ENCODE measurements at places on chromosomes 4 and X.

DNA sequence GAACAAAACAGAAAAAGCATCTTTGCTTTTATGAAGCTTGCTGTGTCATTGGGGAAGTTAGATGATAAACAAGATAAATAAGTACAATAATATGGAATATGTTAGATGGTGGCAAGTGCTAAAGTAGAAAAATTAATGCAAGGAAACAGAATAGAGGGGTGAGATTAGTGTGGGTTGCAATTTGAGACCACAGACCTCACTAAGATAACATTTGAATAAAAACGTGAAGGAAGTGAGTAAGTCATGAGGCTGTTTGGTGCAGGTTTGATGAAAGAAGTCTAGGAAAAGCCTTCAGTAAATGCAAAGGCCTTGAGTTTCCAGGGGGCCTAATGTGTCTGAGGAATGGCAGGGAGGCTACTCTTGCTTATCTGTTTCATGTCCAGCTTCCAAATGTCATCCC, 102.5 kb downstream of the CFAP299 start:
- peak; percentile 5 for DNase-seq

GRCh38 chr4:90544532-90545045, 417.4 kb downstream of the CCSER1 start:
- no peak for DNase-seq

DNA sequence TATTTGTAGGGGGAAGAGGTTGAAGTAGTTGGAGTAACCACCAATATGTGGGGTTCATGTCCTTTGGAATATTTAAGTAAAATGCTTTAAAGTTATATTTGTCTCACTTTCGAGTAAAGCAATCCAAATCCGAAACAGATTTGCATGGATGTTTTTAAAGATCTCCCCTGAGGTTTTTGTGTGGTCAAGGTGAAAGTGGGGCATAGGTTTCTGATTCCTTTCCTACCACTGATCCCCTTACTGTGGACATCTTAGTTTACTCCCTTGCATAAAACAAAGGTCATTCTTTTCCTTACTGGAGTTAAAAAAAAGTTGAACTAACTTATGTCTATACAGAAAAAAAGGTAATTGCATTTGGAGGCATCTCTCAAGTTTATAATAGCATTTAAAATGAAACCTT, 71.9 kb upstream of the PHOX2B start:
- no peak for DNase-seq

DNA sequence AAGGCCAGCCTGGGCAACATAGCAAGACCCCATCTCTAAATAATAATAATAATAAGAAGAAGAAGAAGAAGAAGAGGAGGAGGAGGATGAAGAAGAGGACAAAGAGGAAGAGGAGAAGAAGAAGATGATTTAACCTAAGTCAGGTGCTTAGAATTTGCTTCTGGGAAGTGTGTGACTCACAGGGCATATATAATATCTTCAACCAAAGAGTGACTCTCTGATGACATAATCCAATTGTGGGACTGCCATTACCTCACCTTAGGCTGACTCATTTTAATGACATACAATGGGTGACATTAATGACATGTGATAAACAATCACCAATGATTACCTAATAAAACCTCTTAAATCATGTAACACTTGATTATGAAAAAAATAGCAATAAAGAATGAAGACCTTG, 32.7 kb upstream of the MBTPS2 start:
- peak; percentile 1 for DNase-seq

DNA sequence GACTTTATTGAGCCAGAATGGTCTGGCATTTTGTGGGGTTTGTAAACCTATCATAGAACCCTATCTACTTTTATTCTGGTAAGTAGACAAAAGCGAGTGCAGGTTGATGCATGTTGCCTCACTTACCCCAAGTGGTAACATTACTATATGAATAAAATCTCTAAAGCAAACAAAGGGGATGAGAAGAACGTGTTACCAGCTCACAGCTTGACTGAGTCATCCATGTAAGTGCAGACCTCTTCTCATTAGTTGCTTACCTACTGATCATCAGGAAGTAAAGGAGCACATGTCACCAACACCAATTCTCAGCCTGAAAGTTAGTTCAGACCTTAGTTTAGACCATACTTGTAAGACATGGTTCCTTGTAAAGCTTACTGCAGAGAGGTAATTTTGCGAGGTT, 1328.3 kb downstream of the C4orf33 start:
- DNase-seq = no peak

DNA sequence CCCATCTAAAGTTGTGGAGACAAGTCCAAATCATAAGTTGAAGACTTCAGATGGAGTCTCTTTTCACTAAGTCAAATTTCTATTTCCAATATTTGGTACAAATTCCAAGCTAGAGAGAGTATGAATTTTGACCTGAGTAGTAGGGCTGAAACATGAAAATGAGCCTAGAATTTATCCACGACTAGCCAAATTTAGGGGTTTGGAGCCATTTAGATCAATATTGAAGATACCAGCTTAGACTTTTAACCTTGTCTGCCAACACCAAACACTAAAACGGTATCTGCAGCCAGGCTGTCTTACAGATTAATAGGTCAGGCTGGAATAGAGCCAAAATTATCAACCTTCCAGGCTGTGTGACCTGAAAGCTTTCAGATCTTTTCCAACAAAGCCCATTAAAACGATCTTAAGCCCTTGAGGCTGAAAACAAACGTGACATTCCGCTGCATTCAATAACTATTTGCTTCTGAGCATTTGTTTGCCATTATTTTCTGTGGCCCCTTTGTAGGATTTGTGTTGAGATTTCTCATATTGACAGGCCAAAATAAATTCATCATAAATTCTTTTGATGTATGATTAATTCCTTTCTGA, 268.7 kb upstream of the DKK2 start:
- no peak for DNase-seq

DNA sequence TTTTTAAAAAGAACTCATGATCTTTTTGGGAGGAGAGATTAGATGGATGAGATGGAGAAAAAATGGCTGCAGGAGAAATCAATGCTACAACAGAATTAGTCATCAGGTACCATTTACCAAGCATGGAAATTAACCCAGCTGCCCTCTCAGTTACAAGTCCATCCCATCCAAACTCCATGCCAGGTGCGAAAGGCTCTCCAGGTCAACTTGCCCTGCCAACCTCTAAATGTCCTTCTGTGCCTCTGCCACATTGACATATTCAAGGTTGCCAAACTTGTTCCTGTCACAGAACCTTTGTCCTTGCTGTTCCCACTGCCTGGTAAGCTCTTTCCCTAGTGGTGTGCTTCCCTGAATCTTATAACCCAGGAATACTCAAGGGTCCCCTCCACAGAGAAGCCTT, 7.2 kb downstream of the SPATA18 start:
- no peak for DNase-seq

DNA sequence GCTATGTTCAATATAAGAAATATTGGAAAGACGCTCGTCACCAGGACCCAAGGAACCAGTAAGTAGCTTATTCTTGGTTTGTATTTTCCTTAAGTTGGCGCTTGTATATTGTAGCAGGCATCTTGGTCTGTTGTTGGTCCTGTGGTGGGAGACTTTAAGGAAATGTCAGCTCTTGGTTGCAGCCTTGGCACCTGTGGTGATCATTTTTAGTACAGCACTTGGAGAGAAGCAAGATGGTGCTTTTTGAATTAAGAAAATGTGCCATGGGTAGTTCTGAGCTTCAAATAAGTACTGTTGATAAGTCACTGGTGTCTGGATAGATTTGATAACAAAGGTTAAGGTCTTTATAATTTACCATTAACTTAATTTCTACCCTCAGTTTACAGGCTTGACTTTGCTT, 1.1 kb downstream of the RPS3A start:
- no peak for DNase-seq

- DNase-seq = no peak
Observed at GRCh38 chr4:54574500-54574899, 83.3 kb upstream of the KIT start.

GRCh38 chr4:176217510-176217909, 22.1 kb upstream of the SPATA4 start:
- DNase-seq = no peak

GRCh38 chr4:139761461-139761860, 95.8 kb downstream of the MGST2 start:
- DNase-seq = peak; percentile 25

GRCh38 chrX:46647251-46647650, 73.7 kb downstream of the CHST7 start:
- DNase-seq = no peak

DNA sequence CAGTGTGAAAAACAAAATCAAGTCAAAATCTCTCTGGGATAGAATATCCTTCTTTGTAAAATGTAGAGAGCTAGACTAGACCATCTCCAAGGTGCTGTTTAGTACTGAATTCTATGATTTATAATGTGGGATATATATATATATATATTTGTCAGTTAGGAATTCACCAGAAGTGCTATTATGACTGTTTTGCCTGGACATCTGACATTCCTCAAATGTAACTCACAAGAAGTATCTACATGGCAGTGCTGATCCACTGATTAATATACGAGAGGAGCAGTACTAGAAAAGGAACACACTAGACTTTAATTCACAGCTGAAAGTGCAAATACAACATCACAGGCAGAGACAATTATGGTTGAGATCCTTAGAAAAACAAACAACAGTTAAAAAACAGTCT, 208.9 kb downstream of the GBA3 start:
- peak; percentile 80 for DNase-seq

DNA sequence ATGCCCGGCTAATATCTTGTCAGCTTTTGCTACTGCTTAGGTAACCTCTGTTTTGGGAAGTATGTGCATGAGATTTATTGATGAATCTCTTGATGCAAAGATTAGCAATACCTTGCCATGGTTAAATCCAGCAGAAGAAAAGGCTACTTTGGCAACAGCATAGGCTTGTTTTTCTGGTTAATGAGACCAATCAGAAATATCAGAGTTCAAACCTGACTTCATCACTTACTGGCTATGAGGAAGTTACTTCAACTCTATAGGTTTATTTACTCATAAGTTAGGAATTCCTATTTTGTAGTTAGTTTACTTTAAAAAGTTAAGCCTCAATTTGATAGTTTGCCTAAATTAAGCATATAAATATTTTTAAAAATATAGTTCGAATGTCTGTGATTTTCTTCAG, 93.1 kb downstream of the PDLIM5 start:
- peak; percentile 51 for DNase-seq

GRCh38 chr4:116055857-116056827, 942.7 kb upstream of the NDST4 start:
- DNase-seq = peak; percentile 28

GRCh38 chr4:127249767-127250108, 383.0 kb upstream of the INTU start:
- DNase-seq = no peak

Measured in fibroblast of skin of back (primary cell).